ENCODE measurements at places on chromosomes 16 and 17. TPM values are rescaled to one million over a fixed set of nuclear protein-coding genes. Genes with fewer than 3 reads are reported as not detected.
A peak's percentile ranks its signal among the peaks of the same experiment; 100 is the strongest.

- DNase-seq, result no peak
Measured at GRCh38 chr16:81369888-81370504, 55.2 kb downstream of the GAN start.

GRCh38 chr17:73982871-73983270 lies 220.6 kb upstream of the RPL38 start:
- DNase-seq, result no peak

The CD7 gene
- total RNA-seq, result not detected

DNA sequence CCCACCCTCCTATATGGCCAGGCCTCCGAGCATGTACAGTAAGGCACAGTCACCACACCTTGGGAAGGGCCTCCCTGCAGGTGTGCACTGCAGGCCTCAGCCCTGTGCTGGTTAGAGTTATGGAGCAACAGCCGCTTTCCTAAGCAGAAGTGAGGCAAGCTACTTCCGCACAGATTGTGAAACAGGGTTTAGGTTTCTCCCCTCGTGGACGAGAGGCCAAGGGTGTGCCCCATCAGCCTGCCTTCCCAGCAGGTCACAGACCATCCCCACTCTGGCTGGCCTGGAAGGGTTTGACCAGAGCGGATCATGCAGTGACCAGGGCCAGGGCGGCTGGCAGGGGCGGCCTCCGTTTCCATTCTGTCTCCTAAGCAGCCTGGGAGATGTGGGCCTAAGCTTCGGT lies 4.7 kb downstream of the MSRB1 start:
- DNase-seq, result no peak

GRCh38 chr16:10679921-10680320 lies 14.8 kb downstream of the TEKT5 start:
- no peak for DNase-seq

- no peak for DNase-seq
Measured at GRCh38 chr16:46715769-46716305, 26.4 kb downstream of the ORC6 start.

The MRC2 gene
- 378 TPM for total RNA-seq

GRCh38 chr17:68861602-68862001 lies 93.6 kb downstream of the ABCA8 start:
- no peak for DNase-seq

DNA sequence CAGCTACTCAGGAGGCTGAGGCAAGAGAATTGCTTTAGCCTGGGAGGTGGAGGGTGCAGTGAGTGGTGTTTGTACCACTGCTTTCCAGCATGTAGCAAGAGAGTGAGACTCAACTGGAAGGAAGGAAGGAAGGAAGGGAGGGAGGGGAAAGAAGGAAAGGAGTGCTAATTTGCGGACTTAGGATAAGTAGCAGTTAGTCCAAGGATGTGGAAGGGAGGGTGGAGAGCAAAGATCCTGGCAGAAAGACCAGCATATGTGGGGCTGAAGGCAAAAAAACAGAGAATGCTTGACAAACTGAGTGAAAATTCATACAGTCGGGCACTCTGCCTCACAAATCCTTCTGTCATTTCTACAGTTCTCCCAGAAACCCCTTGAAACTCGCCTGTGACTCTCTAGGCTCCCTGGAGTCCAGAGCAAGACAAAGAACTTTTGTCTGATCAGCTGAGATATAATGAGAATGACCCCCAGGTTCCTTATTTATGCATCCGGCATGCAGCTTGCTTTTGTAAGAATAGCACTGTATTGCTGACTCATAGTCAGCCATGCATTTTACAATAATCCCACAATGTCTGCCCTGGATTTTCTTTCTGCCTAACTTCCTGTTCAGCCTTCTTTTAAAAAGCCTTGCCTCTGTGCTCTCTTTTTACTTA lies 31.5 kb downstream of the CDK5RAP3 start:
- DNase-seq, result no peak

The RASD1 gene
- total RNA-seq, result 0.42 TPM

DNA sequence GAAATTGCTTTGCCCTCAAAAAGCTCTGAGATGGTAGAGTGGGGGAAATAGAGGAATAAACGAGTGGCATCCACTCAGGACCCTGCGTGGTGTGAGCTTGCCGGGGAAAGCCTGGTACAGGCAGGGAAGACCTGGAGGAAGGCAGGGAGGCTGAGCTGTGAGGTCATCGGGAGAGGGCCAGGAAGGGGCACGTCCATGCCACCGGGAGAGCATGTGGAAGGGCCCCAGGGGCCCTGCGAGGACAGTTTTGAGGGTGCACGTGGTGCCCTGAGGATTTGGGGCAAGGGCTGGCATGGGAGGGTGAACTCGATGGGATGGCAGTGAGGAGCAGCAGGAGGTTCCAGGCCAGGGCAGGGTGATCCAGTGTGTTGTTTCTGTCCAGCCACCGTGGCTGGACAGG lies 56.3 kb upstream of the CBFA2T3 start:
- peak; percentile 69 for DNase-seq

DNA sequence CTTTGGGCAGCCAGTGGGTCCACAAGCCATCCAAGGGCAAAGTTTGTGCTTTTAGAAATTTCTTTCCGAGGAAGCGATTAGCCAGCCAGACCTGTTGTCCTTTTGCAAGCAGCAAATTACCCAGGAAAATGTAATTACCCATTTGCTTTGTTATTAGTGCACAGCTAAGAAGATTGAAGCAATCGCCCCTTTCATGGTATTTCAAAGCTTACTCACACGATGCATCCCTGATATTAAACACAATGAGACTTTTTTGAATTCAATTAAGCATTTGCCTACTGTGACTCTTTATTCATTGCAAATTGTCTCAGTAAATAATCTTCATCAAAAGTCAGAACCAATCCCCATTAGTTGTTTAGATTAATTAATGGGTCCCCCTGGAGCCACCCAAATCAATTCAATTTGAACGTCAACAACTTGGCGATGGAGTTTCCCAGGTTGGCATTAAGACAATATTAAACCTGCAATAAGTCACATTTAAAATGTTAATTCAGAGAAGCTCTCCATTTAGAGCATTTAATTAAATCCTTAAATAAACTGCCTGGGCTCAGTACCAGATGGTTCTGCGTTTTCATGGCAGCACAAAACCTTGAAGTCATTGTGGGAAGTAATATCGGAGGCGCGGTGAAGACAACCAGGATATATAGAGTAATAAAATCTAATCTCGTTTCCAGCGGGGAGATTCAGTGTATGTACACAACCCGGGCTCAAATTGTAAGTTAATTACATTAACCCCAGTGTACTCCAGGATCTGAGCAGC lies 366.2 kb upstream of the TNRC6C start:
- no peak for DNase-seq

The ZPBP2 gene
- not detected for total RNA-seq

The CCDC200 gene
- not detected for total RNA-seq

GRCh38 chr17:68351395-68351794 lies 60.1 kb downstream of the ARSG start:
- no peak for DNase-seq

- DNase-seq, result no peak
Measured at GRCh38 chr17:17755715-17756114, 74.5 kb downstream of the RAI1 start.

The WNT9B gene
- not detected for total RNA-seq

The TBC1D3I gene
- 0.60 TPM for total RNA-seq

All from chondrocyte (in vitro differentiated cells).